ENCODE measurements at places on chromosomes 3 and 15.

DNA sequence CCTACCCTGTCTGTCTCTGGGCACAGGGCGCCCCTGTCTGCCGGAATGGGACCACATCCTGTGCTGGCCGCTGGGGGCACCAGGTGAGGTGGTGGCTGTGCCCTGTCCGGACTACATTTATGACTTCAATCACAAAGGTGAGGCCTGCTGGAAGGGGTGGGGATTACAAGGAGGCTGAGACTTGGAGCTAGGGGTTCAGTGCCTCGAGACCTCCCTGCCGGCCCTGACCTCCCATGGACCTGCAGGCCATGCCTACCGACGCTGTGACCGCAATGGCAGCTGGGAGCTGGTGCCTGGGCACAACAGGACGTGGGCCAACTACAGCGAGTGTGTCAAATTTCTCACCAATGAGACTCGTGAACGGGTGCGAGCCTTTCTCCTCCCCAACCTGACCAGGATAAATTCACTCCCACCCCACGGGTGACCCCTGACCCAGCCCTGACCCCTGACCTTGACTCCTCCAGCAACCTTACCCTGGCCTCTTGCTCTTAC, 20.4 kb downstream of the PTH1R start:
- H3K27me3 ChIP-seq = peaks cover 16% of the 10 kb centered on the region
- H3K27ac ChIP-seq = no peak overlapping the region
- no peak overlapping the region for H3K4me3 ChIP-seq
- H3K4me1 ChIP-seq = no peaks in the 10 kb centered on the region

- no peaks in the 10 kb centered on the region for H3K27me3 ChIP-seq
- no peaks in the 10 kb centered on the region for H3K36me3 ChIP-seq
- no peaks in the 10 kb centered on the region for H3K4me1 ChIP-seq
- no peak overlapping the region for H3K27ac ChIP-seq
Measured at GRCh38 chr3:179093807-179094206, 22.2 kb upstream of the ZMAT3 start.

- no peaks in the 10 kb centered on the region for H3K36me3 ChIP-seq
- H3K4me3 ChIP-seq = no peak overlapping the region
- H3K27me3 ChIP-seq = no peaks in the 10 kb centered on the region
- no peaks in the 10 kb centered on the region for H3K4me1 ChIP-seq
Measured at GRCh38 chr15:51926809-51927208, 44.8 kb downstream of the LEO1 start.

- no peaks in the 10 kb centered on the region for H3K4me1 ChIP-seq
- H3K27ac ChIP-seq = no peak overlapping the region
Measured at GRCh38 chr3:161893972-161894371, 397.4 kb downstream of the OTOL1 start.

- no peak overlapping the region for H3K27ac ChIP-seq
- no peak overlapping the region for H3K4me3 ChIP-seq
- H3K4me1 ChIP-seq = no peaks in the 10 kb centered on the region
- no peak for DNase-seq
Measured at GRCh38 chr3:150359381-150359780, 48.7 kb upstream of the TSC22D2 start.

DNA sequence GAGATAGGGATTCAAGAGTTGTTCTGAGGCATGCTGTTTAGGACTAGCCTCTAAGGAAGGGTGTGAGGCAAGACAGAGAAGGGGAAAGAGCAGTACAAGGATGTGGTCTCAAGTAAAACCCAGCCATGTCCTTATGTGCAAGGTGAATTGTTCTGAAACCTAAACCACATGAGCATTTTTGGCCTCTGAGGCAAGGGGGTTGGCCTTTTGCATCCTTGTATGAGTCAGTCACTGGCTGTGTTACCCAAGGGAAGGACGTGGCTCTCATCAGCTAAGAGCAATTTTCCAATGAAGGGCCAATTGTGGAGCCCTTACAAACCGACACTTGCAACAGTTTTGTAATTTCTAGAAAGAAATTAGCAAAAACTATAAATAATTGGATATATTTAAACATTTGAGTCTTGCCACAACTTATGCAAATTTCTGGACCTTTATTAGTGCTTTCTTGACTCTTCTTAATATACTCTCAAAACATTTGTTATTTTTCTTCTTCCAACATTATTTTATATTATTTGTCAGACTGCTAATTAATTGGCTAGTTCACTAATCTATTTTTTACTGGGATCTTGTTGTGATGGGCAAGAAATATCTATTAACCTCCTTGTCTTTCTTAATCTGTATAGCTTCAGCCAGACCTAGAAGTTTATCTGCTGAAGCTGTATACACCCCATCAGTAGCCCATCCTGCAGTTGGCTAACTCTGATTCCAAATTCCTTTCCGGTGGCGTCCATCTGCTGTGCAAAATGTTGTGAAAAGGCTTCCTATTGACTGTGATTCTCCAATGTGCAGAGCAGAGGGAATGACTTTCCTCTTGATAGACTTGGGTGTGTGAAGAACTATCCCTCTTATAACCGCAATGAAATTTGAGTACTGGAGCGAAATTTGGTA, 97.7 kb upstream of the P2RY1 start:
- H3K4me3 ChIP-seq = no peak overlapping the region
- H3K4me1 ChIP-seq = no peaks in the 10 kb centered on the region
- no peaks in the 10 kb centered on the region for H3K27me3 ChIP-seq

GRCh38 chr3:190847436-190847835, 15.1 kb downstream of the GMNC start:
- no peaks in the 10 kb centered on the region for H3K4me1 ChIP-seq
- no peak for DNase-seq
- H3K36me3 ChIP-seq = no peaks in the 10 kb centered on the region
- no peaks in the 10 kb centered on the region for H3K27me3 ChIP-seq
- H3K4me3 ChIP-seq = no peak overlapping the region

- H3K27me3 ChIP-seq = no peaks in the 10 kb centered on the region
- no peaks in the 10 kb centered on the region for H3K36me3 ChIP-seq
- peak; percentile 65 for DNase-seq
- H3K4me1 ChIP-seq = no peaks in the 10 kb centered on the region
- no peak overlapping the region for H3K27ac ChIP-seq
- no peak overlapping the region for H3K4me3 ChIP-seq
Measured at GRCh38 chr15:99450896-99451358, 114.9 kb upstream of the MEF2A start.

DNA sequence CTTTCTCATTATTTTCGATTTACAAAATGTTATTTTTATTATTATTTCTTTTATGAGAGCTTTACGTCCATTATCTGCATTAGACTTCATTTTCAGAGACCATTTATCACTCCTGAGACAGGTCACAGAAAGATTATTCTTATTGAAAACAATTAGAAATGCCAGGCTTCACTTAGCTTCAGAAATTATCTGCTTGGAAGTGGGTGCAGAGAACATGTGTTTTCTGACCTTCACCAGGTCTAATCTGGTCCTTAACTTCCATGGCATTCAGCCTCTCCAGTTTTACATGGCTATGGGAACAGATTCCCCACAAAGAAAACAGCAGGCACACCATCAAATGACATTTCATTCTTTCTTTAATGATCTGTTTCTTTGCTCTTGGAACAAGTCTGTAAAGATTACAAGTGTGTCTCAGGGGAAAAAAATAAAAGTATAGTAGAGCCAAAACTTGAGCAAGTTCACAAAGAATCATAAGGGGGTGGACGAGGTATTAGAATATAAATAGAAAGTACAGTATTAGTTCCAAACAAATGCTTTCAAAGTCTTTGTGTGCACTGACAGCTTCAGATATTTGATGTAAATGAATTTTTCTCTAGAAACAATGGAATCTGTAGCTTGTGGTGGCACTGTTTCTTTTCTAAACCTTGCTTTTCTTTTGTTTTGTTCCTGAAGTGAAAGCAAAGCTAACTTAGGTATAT, 294.2 kb upstream of the MEIS2 start:
- no peak for DNase-seq
- no peak overlapping the region for H3K27ac ChIP-seq
- no peaks in the 10 kb centered on the region for H3K4me1 ChIP-seq
- H3K4me3 ChIP-seq = no peak overlapping the region

- H3K27me3 ChIP-seq = no peaks in the 10 kb centered on the region
- H3K36me3 ChIP-seq = no peaks in the 10 kb centered on the region
- no peaks in the 10 kb centered on the region for H3K4me1 ChIP-seq
Measured at GRCh38 chr3:193757457-193757856, 164.4 kb downstream of the OPA1 start.

DNA sequence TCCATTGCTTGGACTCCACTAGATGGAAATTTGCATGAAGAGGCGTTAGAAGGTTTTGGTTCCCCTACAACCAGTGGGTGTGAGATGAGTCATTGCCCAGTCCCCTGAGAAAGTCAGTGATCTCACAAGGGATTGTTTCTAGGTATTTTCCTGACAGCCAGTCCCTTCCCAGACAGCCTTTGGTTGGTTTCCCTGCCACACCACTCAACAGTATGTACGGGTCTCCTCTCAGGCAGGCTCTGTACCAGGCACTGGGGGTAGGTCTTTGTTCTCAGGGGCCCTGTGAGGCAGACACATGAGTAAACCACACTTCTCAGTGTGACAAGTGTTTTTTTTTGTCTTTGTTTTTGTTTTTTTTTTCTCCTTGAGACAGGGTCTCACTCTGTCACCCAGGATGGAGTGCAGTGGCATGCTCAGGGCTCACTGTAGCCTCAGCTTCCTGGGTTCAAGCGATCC, 4.0 kb downstream of the LAMP3 start:
- no peaks in the 10 kb centered on the region for H3K4me1 ChIP-seq
- no peak for DNase-seq
- no peaks in the 10 kb centered on the region for H3K27me3 ChIP-seq
- H3K36me3 ChIP-seq = no peaks in the 10 kb centered on the region
- H3K27ac ChIP-seq = no peak overlapping the region

GRCh38 chr3:193010191-193010590, 92.5 kb upstream of the MB21D2 start:
- no peak overlapping the region for H3K4me3 ChIP-seq
- H3K36me3 ChIP-seq = no peaks in the 10 kb centered on the region
- DNase-seq = no peak
- H3K27me3 ChIP-seq = no peaks in the 10 kb centered on the region
- H3K4me1 ChIP-seq = no peaks in the 10 kb centered on the region

GRCh38 chr3:162597226-162597625, 1100.6 kb downstream of the OTOL1 start:
- no peak overlapping the region for H3K4me3 ChIP-seq
- no peaks in the 10 kb centered on the region for H3K27me3 ChIP-seq
- H3K27ac ChIP-seq = no peak overlapping the region
- no peak for DNase-seq
- H3K4me1 ChIP-seq = no peaks in the 10 kb centered on the region

- H3K27me3 ChIP-seq = no peaks in the 10 kb centered on the region
- no peak for DNase-seq
- no peak overlapping the region for H3K27ac ChIP-seq
- no peaks in the 10 kb centered on the region for H3K4me1 ChIP-seq
- H3K36me3 ChIP-seq = no peaks in the 10 kb centered on the region
- no peak overlapping the region for H3K4me3 ChIP-seq
Measured at GRCh38 chr3:23264413-23264812, 61.3 kb downstream of the UBE2E2 start.

GRCh38 chr3:113626503-113627371, 69.7 kb downstream of the USF3 start:
- H3K4me3 ChIP-seq = no peak overlapping the region
- peak; percentile 59 for DNase-seq
- H3K36me3 ChIP-seq = no peaks in the 10 kb centered on the region
- no peak overlapping the region for H3K27ac ChIP-seq
- no peaks in the 10 kb centered on the region for H3K4me1 ChIP-seq

DNA sequence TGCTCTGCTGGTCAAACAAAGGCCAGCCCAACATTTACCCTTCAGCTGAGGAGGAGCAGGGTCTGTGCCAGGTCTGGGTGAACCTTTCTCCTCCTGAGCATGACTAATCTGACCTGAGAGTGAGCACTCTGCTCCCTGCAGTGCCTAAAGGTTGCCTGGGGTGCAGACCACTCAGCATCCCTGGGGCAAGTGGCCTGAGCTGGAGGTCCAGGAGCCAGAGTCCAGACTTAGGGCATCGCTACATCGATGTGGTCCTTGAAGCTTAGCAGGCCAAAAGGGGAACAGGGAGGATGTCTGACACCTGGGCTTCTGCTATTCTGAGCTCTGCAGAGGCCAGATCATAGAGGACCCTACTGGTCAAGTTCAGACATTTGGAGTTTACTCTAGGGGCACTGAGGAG, 119.1 kb downstream of the FAM43A start:
- no peak for DNase-seq
- H3K4me1 ChIP-seq = no peaks in the 10 kb centered on the region
- no peak overlapping the region for H3K27ac ChIP-seq
- H3K36me3 ChIP-seq = no peaks in the 10 kb centered on the region
- H3K4me3 ChIP-seq = no peak overlapping the region
- H3K27me3 ChIP-seq = no peaks in the 10 kb centered on the region

DNA sequence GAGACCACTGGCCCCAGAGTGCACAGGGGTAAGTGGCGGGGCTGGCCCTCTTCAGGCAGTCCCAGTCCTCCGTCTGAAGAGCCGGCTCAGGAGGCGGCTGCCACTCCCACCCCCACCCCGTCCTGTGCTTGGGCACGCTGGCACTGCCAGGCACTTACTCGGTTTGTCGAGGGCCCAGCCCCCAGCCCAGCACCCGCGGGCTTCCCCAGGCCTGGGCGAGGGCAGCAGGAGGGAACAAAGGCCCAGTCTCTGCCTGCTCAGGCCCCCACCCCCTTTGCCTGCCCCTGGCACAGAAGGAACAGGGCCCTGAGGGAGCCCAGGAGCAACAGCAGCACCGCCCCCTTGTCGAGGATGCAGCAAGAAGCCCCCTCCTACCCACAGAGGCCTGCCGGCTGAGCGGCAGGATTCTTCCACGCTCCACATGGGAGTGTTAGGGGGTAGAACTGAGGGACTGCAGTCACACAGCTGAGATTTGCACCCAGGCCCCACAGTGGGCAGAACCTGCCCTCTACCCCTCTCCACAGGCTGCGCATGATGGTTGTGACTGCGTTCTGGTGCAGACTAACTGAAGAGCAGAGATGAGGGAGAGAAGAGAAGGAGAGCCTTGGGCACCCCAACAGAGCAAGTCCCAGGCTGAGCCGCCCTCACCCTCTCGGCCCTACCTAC, 8.9 kb downstream of the DUSP7 start:
- H3K27ac ChIP-seq = no peak overlapping the region
- H3K4me3 ChIP-seq = no peak overlapping the region
- DNase-seq = no peak
- no peaks in the 10 kb centered on the region for H3K36me3 ChIP-seq
- no peaks in the 10 kb centered on the region for H3K27me3 ChIP-seq
- peaks cover 3% of the 10 kb centered on the region for H3K4me1 ChIP-seq

- no peak for DNase-seq
- no peak overlapping the region for H3K27ac ChIP-seq
- H3K4me1 ChIP-seq = no peaks in the 10 kb centered on the region
- H3K4me3 ChIP-seq = no peak overlapping the region
- H3K27me3 ChIP-seq = no peaks in the 10 kb centered on the region
Measured at GRCh38 chr15:78351539-78351938, 11.4 kb downstream of the CRABP1 start.

GRCh38 chr3:175335229-175335628, 476.1 kb downstream of the NAALADL2 start:
- H3K4me3 ChIP-seq = no peak overlapping the region
- H3K27me3 ChIP-seq = no peaks in the 10 kb centered on the region
- no peak overlapping the region for H3K27ac ChIP-seq
- no peaks in the 10 kb centered on the region for H3K36me3 ChIP-seq
- no peaks in the 10 kb centered on the region for H3K4me1 ChIP-seq

DNA sequence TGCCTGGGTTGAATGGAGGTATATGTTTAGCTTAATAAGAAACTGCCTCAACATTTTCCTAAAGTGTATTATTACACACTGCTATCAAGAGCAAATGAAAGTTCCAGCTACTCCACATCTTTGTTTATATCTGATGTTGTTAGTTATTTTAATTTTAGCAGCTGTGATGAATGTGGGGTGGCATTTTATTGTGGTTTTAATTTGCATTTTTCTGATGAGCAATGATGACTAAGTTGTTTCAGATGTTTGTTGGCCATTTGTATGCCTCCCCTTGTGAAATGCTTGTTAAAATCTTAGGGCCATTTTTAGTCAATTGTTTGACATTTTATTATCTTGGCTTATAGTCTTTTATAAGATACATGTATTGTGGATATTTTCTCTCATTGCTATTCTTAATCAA, 260.4 kb upstream of the SLCO3A1 start:
- H3K36me3 ChIP-seq = no peaks in the 10 kb centered on the region
- H3K4me1 ChIP-seq = no peaks in the 10 kb centered on the region
- H3K4me3 ChIP-seq = no peak overlapping the region
- no peaks in the 10 kb centered on the region for H3K27me3 ChIP-seq

Measured in colonic mucosa (tissue), 4 donors.